ENCODE measurements at places on chromosomes 7 and 10.
A peak's percentile ranks its signal among the peaks of the same experiment; 100 is the strongest.

DNA sequence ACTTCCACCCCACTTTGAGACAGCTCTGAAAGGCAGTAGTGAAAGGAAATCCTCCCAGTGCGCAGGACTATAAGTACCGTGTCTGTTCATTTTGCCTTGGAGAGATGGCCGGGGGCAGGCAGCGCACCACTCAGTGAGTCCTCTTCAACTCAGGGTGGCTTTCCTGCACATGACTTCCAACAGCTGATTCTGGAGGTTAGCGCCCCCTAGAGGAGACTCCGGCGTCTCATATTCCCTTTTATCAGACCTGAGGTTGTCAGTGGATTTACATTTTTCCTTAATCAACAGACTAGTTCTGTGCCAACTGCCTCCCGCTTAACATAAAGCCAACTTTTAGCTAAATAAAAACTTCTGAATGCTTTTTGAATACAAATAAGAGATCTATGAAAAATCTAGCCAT is 101.0 kb downstream of the HERPUD2 start:
- no peak for DNase-seq

- DNase-seq = no peak
These were observed 386 bp upstream of the EIF4EBP2 start for GRCh38 chr10:70403483-70404035.

DNA sequence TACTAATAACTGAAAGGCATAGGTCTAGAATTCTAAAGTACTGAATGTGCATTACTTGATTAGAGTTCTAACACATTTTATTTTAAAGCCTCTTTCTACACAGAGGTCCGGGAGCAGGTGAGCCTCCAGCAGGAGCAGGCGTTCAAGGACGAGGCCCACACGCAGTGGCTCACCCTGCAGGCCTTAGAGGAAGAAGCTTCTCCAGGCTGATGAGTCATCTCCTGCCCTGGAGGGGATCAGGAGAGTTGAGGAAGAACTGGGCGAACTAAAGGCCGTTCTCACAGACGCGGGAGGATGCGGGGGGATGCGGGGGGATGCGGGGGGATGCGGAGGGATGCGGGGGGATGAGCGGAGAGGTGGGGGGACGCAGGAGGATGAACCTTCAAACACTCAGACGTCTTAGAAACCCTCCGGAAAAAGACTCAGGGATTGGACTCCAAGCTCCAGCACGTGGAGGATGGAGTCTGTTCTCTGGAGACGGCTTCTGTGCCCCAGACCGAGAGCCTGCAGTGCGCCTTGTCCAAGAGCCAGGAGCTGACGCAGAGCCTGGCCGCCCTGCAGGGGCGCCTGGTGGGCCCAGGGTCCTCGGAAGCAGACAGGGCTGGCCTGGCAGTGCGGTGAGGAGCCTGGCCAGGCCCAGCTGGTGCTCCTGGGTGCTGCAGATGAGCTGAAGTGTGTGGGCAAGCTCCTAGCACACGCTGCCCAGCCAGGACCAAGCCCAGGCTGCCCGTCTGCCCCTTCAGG is 433.7 kb upstream of the TPK1 start:
- no peak for DNase-seq

GRCh38 chr7:99320371-99320770 is 5.3 kb upstream of the ARPC1A start:
- DNase-seq = no peak

DNA sequence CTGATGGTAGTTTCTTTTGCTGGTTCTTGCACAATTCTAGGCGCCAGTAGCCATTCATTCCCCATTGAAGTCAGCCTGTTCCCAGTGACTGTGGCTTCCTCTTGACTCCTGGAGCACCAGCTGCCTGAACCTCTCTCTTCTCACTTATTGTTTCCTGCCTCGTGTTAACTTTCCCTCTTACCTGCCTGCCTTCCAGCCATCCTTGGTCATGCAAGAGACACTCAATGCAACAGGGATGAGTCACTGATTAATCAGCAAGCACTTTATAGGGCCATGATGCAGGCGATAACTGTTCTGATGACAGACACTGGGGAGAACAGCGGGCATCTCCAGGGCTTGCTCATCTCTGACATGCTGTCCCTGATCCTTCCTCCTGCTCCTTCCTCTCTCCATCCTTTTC is 122.0 kb downstream of the PLCE1 start:
- DNase-seq = peak; percentile 53

- DNase-seq = no peak
These were observed 317.5 kb downstream of the WDR11 start for GRCh38 chr10:121168545-121169216.

DNA sequence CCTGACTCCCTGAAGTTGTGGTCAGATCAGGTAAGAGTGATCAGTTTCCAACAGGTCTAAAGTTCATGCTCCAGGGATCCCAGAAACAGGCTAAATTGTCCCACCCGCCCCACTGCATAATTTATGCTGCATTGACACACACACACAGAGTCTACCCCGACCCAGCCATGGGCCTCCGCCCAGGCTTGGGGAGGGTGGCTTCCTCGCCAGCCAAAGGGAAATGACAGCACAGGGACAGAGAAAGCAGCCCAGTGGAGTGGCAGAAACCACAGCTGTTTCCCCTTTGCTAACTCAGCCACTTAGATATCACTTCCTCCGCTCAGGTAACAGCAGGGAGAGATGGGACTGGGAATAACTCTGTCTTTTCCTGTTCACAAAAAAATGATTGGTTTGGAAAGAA is 9.4 kb downstream of the SH3PXD2A start:
- DNase-seq = no peak

DNA sequence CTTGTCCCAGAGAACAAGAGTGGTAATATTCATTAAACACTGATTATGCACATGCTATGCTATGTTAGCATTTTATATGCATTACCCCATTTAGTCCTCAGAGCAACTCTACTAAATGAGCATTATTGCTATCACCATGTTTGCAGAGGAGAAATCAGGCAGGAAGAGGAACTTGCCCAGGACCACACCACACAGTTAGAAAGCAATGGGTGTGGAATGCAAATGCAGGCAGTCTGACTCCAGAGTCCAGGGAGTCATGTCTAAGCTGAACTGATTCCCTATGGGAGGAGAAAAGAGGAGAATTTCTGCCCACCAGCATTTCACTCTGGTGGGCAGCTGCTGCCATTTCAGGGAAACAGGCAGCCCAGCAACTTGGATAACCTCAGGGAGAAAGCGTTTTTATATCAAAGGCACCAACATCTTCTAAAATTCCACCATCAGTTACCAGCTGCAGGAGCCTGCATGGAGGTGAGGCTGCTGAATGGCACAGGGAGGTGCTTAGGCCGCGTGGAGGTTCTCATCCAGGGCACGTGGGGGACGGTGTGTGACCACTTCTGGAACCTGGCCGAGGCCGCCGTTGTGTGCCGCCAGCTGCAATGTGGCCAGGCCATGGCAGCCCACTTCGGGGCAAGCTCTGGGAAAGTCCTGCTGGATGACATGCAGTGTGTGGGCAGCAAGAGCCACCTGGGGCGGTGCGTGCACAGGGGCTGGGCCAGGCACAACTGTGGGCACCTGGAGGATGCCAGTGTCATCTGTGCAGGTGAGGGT is 68.2 kb upstream of the C10orf120 start:
- DNase-seq = no peak

DNA sequence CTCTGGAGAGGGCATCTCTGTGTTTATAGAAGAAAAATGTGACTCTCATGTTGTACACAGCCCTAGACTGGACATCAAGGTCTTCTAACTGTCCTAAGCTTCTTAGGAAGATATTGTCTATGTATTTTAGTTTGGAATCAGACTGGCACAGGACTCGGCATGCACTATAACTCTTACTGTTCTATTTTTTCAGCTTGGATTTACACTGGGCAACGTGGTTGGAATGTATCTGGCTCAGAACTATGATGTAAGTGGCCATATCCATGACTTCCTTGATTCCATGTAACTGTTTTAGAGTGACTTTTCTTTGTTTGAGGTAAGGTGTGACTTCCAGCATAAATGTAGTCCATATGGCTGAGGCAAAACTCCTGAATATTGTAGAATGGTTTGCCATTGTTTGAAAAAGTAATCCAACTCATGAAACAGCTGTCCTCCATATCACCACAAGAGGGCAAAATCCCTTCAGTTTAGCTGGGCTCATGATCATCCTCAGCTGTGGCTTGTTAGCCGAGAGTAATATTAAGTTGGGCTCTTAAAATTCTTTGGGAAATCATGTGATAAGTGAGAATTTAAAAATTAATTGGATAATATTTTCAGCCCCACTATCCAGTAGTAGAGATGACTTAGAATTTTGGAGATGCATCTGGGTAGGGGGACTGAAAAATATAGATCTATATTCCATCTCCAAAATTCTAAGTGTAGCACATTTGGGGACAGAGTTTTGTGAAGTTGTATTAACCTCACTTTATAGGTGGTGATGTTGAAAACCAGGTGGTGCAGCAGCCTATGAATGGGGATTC is 10.4 kb downstream of the STMP1 start:
- DNase-seq = peak; percentile 72

DNA sequence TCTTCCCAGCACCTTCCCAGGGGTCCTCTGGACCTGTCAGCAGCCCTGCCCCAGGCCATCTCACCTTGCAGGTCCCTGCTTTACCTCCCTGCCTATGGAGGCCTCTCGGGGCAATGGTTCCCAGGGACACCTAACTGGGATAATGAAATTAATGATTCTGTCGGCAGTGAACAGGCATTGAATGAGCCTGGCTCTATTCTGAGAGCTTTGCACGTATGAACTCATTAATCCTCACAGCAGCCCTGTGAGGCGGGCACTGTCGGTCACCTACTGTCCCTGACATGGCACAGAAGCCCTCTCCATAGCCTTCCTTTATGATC is 22.9 kb downstream of the ADCYAP1R1 start:
- DNase-seq = no peak

DNA sequence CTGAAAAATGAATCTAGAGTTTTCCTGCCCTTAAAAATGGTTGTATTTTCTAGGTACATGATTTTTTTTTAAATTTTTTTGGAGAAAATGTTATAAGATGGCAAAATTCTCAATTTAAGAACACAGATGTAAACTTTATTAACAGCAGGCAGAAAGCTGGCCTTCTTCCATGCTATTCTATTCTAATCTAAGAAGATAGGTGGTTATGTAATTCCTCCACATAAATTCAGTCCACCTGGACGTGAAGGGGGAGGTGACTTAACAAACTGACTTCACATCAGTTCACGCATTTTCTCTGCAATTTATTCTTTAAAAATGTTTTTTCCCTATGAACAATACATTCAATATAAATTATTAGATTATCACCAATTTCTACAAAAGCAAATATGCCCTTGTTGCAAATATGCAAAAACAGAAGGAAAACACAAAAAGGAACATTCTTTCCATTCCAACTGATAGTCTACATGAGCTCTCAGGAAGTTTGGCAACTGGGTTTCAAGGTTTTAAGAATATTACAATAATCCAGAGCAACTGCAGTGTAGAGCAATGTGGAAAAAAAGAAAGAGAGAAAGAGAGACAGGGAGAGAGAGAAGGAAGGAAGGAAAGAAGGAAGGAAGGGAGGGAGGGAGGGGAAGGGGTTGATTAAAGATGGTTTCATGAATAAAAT is 76.8 kb downstream of the HIBADH start:
- no peak for DNase-seq

DNA sequence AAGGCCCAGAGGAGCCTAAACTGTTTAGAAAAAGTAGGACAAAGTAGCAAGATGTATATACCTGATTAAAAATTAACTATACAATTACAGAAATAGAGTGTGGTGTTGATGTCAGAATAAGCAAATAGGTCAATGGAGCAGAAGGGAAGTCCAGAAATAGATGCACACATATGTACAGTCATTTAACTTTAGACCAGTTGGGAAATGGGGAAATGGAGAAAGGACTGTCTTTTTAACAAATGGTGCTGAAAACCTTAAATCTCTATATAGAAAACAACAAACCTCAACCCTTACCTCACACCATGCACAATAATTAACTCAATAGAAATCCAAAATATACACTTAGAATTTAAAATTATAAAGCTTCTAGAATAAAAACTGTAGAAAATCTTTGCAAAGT is 72.2 kb downstream of the CH25H start:
- DNase-seq = no peak

GRCh38 chr10:101771380-101771779 is 4.5 kb downstream of the FGF8 start:
- no peak for DNase-seq

All from HCEC 1CT (cell line).